ENCODE measurements at places on chromosomes 2 and 18.

DNA sequence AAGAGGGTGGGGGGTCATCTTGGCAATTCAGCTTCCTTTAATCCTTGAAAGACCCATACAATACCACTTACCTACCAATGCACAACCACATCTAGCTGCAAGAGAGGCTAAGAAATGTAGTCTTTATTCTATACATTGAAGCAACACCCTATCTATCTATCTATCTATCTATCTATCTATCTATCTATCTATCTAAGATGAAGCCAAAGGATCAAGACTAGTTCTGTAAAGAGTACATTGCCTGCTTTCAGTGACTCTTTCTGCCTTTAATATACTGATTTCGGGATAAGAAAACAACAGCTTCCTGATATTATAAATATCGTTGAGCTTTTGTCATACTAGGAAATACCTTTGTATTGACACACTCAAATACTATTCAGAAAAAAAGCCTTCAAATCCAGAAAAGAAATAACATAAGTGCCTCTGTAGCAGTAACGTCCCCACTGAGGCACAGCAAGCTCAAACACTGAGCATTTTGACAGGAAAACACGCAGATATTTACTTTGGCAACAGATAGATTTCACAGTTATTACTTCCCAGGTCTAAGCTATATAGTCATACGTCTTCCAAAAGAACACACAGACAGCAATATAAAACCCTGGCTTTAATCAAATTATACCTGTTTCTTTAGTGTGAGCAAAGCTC, 139.4 kb upstream of the SERTAD2 start:
- DNase-seq, result peak; percentile 61

DNA sequence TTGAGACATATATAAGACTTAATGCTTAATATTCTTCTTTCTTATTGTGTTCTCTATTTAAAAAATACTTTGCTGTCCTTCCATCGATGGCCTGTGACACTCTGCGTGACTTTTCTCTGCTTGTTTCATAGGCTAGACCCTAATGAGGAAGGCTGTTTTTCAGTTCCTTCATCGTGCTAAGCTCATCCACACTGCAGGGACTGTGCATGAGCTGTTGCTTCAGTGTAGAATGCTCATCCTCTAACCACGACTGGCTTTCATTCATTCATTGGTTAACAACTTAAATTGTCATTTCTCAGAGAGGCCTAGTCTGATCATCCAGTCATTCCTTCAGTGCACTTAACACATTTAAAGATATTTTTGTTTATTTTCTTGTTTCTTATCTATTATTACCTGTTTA, 134.4 kb downstream of the CCDC85A start:
- DNase-seq, result no peak

DNA sequence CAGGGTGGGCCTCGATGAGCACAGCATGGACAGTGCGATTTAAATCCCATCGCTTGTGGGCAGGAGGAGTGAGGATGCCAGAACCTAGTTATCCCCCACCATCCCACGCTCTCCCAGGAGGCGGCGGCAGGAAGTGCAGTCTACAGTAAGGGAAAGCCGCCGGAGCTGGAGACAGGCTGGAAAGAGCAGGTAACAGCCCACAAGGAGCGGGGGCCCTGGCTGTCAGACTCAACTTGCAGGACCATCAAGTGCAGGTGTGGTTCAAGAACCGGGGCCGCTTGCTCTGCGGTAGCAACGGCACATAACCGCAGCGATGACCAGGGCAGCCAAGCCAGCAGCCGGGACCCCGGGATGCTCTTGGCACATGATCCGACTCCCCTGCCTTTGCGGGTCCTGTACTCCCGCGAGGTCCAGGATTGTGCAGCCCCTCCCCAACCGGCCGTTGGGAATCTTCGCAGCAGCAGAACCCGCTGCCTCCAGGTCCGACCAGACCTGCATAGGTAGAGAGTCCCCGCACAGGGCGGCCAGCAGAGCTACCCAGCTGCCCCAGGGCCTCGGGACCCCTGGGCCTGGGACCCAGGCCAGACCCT, 82.1 kb downstream of the BIN1 start:
- peak; percentile 57 for DNase-seq

GRCh38 chr18:47260120-47260923, 8.9 kb upstream of the SKOR2 start:
- DNase-seq, result peak; percentile 26

GRCh38 chr2:172350839-172351479, 76.4 kb upstream of the ITGA6 start:
- DNase-seq, result no peak

- DNase-seq, result no peak
These were observed 83.4 kb downstream of the RTN4 start for GRCh38 chr2:54966837-54967236.

GRCh38 chr2:197360744-197361156, 50.2 kb upstream of the ANKRD44 start:
- DNase-seq, result peak; percentile 63

- DNase-seq, result peak; percentile 22
These were observed 81.6 kb upstream of the ALPP start for GRCh38 chr2:232296776-232297525.

DNA sequence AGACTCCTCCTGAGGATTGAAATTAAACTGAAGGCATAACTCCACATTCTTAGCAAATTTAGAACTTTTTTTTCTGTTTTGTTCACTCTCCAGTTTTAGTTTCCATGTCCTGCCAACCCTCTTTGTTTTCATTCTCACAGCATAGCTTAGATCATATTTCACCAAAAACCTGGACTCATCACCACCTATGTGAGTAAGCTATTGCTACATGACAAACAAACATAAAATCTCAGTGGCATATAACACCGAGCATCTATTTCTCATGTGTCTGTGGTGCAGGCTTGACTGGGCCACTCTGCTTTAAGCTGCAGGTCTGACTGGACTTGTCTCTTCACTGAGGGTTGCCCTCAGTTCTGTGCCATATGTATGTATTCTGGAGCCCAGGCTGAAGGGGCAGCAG, 385.2 kb downstream of the ARHGAP15 start:
- no peak for DNase-seq

- peak; percentile 31 for DNase-seq
These were observed 674 bp upstream of the ERBB4 start for GRCh38 chr2:212539072-212539880.

DNA sequence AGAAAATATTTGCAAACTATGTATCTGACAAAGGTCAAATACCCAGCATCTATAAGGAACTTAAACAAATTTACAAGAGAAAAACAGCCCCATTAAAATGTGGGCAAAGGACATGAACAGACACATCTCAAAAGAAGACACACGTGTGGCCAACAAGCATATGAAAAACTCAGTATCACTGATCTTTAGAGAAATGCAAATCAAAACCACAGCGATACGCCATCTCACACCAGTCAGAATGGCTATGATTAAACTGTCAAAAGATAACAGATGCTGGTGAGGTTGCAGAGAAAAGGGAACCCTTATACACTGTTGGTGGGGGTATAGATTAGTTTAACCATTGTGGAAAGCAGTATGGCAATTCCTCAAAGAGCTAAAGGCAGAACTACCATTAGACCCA, 64.3 kb upstream of the RBMS1 start:
- DNase-seq, result no peak

- DNase-seq, result no peak
These were observed 47.0 kb upstream of the TMEM178A start for GRCh38 chr2:39618736-39619135.

GRCh38 chr2:11904029-11904428, 157.6 kb downstream of the LPIN1 start:
- DNase-seq, result no peak

- no peak for DNase-seq
These were observed 224.8 kb upstream of the ID2 start for GRCh38 chr2:8457092-8457481.

DNA sequence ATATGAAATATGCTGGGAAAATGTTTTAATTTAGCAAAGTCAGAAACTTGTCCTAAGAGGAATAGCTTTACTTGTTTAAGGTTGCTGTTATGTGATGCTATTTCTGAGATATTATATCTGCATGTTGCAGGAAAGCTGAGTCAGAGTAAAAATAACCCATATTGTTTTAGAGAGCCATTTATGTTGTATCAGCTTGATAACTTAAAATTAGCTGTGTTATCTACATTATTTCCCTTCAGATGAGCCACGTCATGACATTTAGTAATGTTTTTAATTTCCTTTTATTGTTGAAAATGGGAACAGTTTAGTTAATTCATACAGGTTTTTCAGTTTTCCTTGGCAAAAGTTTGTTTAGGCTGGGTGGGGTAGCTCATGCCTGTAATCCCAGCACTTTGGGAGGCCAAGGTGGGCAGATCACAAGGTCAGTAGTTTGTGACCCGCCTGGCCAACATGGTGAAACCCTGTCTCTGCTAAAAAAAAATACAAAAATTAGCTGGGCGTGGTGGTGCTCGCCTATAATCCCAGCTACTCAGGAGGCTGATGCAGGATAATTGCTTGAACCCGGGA, 55.8 kb downstream of the TTC27 start:
- no peak for DNase-seq

DNA sequence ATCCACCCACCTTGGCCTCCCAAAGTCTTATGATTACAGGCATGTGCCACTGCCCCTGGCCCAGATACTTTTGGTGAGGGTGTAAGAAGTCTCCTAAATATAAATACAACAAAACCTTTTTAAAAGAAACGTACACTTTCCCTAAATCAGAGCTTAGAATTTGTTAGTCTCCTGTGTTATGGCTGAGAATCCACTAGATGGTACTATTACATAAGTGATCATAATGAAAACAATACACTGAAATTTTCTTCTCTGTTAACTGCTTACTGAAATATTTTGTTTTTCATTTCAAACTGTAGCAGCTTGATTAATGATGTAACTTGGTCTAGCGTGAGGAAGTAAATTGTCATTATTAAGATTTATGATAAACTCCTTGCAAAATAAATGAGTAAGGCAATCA, 74.8 kb upstream of the FAM98A start:
- peak; percentile 11 for DNase-seq

DNA sequence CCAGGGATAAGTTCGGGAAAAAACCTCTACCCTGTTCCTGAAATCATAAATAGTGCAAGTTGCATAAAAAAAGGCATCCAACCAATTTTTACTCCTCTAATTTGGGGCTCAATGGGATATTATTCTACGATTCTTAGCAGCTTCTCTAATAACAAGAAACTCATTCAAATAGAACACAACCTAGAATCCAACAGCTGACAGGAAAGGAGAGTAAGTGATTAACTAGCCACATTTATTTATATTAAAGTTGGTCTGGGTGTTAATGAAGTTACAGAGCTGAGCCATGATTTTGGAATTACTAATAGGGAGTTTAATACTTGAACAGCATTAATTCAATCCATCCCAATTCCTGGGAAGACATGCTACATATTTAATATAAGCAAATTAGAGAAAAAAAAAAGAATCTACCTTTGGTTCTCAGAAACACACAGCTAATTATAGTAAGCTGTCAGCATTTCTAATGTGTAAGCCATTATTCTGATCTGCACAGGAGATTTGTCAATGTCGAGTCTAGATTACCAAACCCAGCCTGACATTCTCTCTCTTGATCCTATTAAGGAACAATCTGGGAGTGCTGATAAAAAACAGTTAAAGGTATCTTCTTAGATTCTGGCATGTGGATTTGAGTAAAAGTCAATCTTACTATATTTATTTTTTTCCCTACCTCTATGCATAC, 267.7 kb downstream of the NBAS start:
- no peak for DNase-seq

- peak; percentile 22 for DNase-seq
These were observed 10.9 kb downstream of the TRIP12 start for GRCh38 chr2:229910832-229911412.

- no peak for DNase-seq
These were observed 6.5 kb downstream of the EFEMP1 start for GRCh38 chr2:55917117-55917516.

- no peak for DNase-seq
These were observed 149.8 kb downstream of the VWC2L start for GRCh38 chr2:214560618-214561190.

- DNase-seq, result no peak
These were observed 424.4 kb upstream of the NETO1 start for GRCh38 chr18:73292156-73292555.

DNA sequence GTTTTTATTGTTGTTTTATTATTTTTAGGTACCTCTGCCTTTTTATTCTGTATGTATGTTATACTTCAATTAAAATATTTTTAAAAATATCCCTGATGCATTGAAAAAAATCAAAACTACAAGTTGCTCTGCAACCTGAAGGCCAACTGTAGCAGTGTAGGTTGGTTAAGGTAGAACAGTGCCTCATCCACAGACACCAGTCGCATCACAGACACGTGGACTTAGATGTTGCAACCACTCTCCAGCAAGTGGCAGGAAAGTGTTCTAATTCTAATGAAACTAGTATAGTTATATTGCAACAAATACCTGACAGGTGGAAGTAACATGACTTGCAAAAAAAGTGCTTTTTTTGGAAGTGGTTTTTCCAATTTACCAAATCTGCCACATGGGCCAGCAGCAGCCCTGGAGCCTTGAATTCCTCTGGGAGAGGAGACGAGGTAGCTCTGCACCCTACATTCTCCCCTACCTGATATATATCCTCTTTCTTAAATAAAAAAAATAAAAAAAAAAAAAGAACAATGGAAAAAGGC, 28.4 kb upstream of the SLC3A1 start:
- no peak for DNase-seq

DNA sequence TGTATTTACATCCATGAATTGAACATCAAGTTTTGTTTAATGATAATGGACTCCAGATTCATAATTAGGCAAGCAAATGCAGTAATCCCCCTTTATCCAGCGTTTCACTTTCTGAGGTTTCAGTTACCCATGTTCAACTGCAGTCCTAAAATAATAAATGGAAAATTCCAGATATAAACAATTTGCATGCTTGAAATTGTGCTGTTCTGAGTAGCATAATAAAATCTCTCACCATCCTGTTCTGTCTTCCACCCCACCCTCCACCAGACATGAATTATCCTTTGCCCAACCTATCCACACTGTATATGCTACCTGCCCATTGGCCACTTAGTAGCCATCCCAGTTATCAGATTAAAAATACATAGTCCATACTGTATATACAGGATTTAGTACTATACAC, 224.5 kb upstream of the CHAC2 start:
- no peak for DNase-seq

- DNase-seq, result no peak
These were observed 15.7 kb downstream of the NDUFV2 start for GRCh38 chr18:9117980-9118841.

DNA sequence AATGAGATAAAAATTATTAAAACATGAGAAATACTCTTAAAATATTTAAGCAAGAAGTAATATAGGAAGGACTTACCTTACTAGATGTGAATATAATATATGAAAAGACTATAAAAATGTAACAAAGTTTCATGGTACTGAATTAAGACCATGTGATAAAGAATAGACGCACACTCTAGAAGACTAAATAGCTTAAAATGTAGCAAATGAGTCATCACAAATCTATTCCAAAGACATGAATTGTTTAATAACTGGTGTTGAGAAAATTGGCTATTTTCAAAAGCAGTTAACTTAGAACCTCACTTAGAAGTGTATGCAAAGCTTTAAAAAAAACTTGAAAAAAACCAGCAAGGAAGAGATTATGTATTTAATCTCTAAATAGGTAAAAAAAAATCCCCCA, 64.1 kb downstream of the POLE4 start:
- peak; percentile 47 for DNase-seq
